ENCODE measurements at places on chromosomes 13 and 19.

GRCh38 chr13:32277839-32278238 lies 37.3 kb downstream of the ZAR1L start:
- no peak for DNase-seq

DNA sequence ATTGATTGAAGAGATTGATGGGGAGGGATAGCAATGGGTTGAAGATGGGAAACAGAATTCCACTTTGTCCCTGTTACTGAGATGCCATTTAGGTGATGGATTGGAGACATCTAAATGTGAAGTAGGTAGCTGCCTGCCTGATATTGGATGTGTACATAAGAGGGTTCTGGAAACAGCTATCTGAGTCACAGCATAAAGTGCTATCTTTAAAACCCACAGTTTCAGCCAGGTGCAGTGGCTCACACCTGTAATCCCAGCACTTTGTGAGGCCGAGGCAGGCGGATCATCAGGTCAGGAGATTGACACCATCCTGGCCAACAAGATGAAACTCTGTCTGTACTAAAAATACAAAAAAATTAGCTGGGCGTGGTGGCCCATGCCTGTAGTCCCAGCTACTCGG lies 72.6 kb downstream of the DNAJC3 start:
- no peak for DNase-seq

- DNase-seq: peak; percentile 68
Observed at GRCh38 chr19:2246801-2247361, 2.2 kb upstream of the AMH start.

DNA sequence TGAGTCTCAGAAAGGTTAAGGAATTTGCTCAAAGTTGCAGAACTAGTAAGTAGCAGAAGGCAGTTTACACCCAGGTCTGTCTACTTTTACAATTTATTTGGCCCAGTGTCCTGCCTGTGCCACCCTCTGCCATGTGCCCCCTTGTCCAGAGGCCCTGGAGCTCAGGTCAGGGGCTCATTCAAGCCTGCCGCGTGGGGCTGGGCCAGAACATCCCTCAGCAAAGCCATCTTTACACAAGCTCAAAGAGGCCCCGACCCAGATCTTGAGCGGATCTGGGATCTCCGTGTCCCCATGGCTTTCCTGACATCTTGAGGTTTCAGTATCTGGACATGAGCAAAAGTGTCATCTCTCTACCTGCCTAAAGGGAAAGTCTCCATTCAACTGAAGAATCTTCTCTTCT lies 76.4 kb upstream of the VSTM2B start:
- no peak for DNase-seq

- DNase-seq: no peak
Observed at GRCh38 chr13:45773236-45773635, 71.1 kb downstream of the CBY2 start.

GRCh38 chr13:109667807-109668291 lies 118.5 kb downstream of the IRS2 start:
- DNase-seq: no peak

DNA sequence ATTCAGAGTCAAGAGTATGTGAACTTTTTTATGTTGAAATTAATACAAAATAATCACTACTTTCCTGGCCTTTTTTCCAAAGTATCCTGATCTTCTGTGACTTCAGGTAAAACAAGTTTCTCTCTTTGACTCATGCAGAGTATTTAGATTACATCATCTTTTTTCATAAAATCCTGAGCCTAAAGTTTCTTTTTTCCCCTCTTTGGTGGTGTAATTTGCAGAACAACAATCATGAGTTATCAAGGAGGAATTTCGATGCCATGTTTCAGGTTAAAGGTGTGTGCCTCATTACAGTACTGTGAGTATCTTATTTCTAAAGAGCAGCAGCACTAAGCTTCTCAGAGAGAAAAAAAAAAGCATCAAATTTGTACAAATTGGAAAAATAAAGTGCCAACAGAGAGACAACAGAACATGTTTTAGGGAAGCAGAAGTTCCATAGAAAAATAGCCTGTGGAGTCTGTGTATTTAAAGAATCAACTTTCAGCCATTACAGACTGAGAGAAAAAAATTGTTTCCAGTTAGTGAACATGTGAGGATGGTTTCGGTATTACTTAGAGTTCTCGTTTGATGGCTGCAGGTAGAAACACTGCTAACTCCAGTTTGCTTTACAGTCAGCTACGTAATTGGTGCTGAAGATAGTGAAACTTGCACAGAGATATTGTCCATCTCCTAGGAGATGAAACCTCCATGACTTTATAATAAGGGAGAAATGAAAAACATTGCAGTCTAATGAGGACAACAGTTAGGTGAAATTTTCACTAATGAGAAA lies 78.1 kb upstream of the PCDH9 start:
- DNase-seq: no peak

DNA sequence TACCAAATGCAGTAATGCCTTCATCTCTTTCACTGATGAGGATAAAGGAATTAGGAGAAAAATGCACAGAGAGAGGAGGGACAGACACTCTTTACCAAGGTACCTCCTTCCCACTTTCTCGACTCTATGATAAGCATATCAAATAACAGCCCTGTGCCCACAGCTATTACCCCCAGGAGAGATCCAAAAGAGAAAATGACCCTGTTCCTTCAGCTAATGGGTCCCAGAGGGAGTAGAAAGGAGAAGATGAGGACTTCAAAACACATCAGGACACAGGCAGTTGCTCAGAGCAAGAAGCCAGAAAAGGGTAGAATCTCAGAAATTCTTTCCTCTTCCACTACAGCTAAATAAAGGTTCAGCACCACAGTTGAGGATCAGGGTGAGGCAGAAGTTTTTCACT lies 80.6 kb downstream of the ABCC4 start:
- DNase-seq: no peak

Data from hepatic stellate cell (primary cell).